ENCODE measurements at places on chromosomes 5 and 9. TPM values are rescaled to one million over a fixed set of nuclear protein-coding genes. Genes with fewer than 3 reads are reported as not detected.

- H3K4me3 ChIP-seq: no peak overlapping the region
- H3K27ac ChIP-seq: no peak overlapping the region
- H3K36me3 ChIP-seq: no peaks in the 10 kb centered on the region
- H3K27me3 ChIP-seq: peaks cover under 1% of the 10 kb centered on the region
Observed at GRCh38 chr9:93677048-93677571, 100.7 kb downstream of the PHF2 start.

Gene PTPDC1
- 6.1 TPM for total RNA-seq

DNA sequence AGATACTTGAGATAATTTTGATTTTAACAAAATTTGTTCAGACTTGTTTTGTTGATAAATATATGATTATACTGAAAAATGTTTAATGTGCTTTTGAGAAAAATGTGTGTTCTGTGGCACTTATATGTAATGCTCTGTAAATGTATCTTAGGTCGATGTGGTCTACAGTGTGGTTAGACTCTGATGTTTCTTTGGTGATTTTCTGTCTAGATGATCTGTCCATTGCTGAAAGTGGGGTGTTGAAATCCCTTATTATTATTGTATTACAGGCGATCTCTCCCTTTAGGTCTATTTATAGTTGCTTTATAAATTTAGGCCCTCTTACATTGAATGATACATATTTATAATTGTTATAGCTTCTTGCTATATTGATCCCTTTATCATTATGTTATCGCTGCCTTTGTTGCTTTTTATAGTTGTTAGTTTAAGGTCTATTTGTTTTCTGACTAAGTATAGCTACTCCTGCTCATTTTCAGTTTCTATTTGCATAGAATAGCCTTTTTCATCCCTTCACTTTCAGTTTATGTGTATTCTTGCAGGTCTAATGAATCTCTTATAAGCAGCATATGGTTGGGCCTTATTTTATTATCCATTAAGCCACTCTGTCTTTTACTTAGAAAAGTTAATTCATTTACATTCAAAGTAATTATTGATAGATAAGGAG is 124.3 kb downstream of the MRPS30 start:
- H3K27me3 ChIP-seq: no peaks in the 10 kb centered on the region
- H3K4me3 ChIP-seq: no peak overlapping the region
- no peaks in the 10 kb centered on the region for H3K36me3 ChIP-seq
- H3K27ac ChIP-seq: no peak overlapping the region
- no peak for DNase-seq

DNA sequence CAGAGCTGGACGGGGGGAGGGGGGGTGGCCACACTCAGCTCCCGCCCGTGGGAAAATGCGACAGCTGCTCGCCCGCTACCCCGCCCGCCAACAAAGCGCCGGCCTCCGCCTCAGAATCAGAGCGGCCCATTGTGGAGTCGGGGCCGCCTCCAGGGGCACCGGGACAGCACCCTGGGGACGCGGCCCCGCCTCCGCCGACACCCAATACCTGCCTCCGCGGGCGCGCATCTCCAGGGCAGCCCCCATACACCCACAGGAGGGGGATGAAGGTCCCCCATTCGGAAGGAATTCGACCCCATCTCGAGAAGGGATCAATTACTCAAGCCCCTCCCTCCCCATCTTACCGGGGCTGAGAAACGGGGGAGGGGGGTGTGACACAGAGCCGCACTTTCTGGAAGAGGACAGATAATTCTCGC is 1.3 kb downstream of the NOTCH1 start:
- no peaks in the 10 kb centered on the region for H3K27me3 ChIP-seq
- H3K4me3 ChIP-seq: peak overlapping the region; percentile 86
- no peaks in the 10 kb centered on the region for H3K4me1 ChIP-seq
- no peaks in the 10 kb centered on the region for H3K36me3 ChIP-seq
- DNase-seq: no peak

- peak overlapping the region; percentile 92 for H3K27ac ChIP-seq
- H3K27me3 ChIP-seq: peaks cover 5% of the 10 kb centered on the region
- H3K36me3 ChIP-seq: no peaks in the 10 kb centered on the region
- H3K4me3 ChIP-seq: peak overlapping the region; percentile 59
Observed at GRCh38 chr5:115190388-115190787, 20.7 kb upstream of the TRIM36 start.

- peaks cover 13% of the 10 kb centered on the region for H3K4me1 ChIP-seq
- no peaks in the 10 kb centered on the region for H3K36me3 ChIP-seq
- no peaks in the 10 kb centered on the region for H3K27me3 ChIP-seq
- DNase-seq: no peak
- peak overlapping the region; percentile 37 for H3K4me3 ChIP-seq
Observed at GRCh38 chr9:19410594-19410993, 1.8 kb downstream of the ACER2 start.

Gene INSL6
- total RNA-seq: not detected

GRCh38 chr9:21728781-21729180 is 73.7 kb upstream of the MTAP start:
- H3K4me3 ChIP-seq: no peak overlapping the region
- H3K27me3 ChIP-seq: peaks cover 5% of the 10 kb centered on the region
- DNase-seq: no peak
- H3K36me3 ChIP-seq: no peaks in the 10 kb centered on the region
- no peaks in the 10 kb centered on the region for H3K4me1 ChIP-seq

DNA sequence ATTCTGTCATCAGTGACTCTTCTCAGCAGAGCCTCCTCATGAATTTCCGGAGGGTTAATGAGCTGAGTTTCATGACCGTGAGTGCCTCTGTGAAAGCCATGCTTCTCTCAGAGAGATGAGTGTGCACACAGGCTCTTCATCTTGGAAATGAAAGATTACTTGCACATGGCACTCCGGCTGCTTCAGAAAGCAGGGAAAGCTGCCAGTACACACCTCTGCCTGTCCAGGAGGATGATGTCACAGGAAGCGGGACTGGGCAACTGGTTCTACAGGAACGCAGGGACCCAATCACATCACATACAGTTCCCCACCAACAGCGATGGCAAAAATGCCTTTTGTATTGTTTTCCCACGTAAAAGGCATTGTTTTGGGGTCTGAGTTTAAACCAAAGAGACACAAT is 286.0 kb upstream of the DAP start:
- H3K27me3 ChIP-seq: no peaks in the 10 kb centered on the region
- peaks cover 6% of the 10 kb centered on the region for H3K4me1 ChIP-seq
- no peak overlapping the region for H3K4me3 ChIP-seq
- no peak for DNase-seq
- H3K36me3 ChIP-seq: peaks cover 3% of the 10 kb centered on the region

DNA sequence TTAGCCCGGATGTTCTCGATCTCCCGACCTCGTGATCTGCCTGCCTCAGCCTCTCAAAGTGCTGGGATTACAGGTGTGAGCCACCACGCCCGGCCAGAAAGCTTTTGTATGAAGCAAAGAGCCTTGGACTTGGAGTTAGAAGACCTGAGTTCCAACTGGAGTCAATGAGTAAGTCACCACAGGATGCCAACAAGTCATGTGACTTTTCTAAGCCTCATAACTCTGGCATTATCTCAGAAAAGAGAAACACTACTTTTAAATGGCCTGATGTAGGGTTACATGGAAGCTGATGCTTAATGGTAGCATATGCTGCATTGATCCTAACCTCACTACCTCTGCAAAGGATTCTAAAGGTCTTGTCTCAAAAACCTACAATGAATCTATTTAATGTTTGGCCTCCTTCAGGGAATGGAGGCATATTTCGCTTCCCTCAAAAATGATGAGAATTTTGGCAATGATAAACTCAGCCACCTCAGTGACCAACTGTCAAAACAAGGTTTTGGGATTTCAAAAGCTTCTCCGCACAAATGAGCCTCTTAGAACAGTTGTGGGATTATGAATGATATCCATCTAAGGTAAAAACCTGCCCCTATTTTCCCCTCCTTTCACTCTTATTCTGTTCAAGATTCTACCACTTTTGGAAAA is 236.8 kb downstream of the ACTL7B start:
- H3K4me1 ChIP-seq: no peaks in the 10 kb centered on the region
- DNase-seq: no peak
- no peaks in the 10 kb centered on the region for H3K36me3 ChIP-seq
- peaks cover 32% of the 10 kb centered on the region for H3K27me3 ChIP-seq
- no peak overlapping the region for H3K4me3 ChIP-seq
- H3K27ac ChIP-seq: no peak overlapping the region

Gene ENTPD2
- 6.4 TPM for total RNA-seq

DNA sequence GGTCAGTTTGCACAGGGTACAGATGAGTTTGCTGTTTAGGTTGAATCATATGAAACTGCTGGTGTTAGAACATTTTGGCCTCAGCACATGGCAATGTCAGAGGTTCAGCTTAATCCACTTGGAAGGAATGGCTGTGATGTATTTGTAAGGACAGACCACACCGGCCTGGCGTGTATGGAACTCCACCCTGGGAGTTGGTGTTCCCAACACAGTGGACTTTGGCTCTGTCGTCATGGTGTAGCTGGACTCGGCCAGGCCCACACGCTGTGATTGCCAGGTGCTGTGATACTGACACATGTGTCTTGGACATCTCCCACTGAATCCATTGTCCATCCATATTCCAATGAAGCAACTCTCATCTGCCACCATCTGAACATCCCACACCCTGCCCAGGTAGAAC is 90.3 kb downstream of the ZNF618 start:
- H3K27me3 ChIP-seq: no peaks in the 10 kb centered on the region
- no peak overlapping the region for H3K27ac ChIP-seq
- H3K36me3 ChIP-seq: peaks cover 46% of the 10 kb centered on the region

- H3K4me1 ChIP-seq: no peaks in the 10 kb centered on the region
- no peak overlapping the region for H3K27ac ChIP-seq
- H3K4me3 ChIP-seq: no peak overlapping the region
- H3K27me3 ChIP-seq: no peaks in the 10 kb centered on the region
- no peak for DNase-seq
- peaks cover 26% of the 10 kb centered on the region for H3K36me3 ChIP-seq
Observed at GRCh38 chr9:113918697-113919350, 42.7 kb downstream of the ZNF618 start.

Gene IFNA13
- not detected for total RNA-seq
